Stimulated activated naive CD4-positive, alpha-beta T cell treated with Interleukin-2 at 50 U/mL for 16 hours (primary cell): ENCODE measurements at places on chromosomes 3 and 15.

DNA sequence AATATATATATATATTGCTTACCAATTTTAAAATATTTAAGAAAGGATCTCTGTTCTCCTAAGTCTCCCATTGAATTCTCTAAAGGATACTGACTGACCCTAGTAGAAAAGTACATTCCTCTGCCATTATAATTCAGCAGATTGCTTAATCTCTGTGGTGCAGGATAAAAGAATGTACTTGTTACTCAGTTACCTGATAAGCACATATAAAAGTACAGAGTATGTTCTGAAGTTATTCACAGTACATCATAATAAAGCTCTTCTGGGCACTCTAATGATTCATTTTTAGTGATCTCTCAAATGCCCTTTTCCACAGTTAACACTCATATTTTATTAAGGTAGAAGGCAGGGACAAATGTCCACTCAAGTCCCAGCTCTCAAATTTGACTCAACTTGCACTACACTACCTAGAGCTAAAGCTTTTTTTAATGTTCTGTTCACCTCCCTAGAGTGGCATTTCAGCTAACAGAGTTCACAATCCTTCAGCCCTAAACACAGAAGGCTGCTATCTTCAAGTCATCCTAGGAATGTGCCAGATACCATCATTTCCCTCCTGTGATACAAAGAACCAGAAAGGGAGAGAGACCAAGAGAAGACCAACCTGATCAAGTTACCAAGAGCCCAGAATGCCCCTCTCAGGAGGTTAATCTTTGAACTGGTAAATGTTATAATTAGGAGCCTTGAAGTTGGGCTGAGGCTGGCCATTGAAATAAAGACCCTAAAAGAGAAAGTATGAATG, 53.3 kb downstream of the MEIS2 start:
- DNase-seq: no peak

DNA sequence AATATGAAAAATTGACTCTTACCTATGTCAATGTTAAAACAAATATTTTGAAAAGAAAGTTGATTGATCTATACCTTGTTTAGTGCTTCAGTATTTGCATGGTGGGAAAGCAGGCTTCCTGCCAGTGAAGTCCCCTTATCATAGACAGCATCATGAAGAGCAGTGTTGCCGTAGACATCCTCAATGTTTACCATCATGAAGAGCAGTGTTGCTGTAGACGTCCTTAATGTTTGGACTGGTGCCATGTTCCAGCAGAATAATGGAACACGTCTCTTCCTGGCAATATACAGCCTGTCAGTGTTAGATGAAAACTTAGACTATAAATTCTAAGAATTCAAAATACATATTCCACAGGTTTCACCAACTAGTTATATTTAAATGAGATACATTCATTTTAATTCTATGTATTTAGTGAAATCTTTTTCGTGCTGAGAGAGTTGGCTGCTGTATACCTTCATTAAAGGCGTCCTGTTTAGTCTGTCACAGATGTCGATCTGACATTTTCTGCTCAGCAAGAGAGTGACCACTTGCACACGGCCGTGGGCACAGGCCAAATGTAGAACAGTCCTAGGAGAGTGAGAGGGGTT, 116.8 kb downstream of the LMLN start:
- DNase-seq: no peak

GRCh38 chr3:102174312-102174712, 260.5 kb upstream of the ZPLD1 start:
- no peak for DNase-seq

GRCh38 chr15:42915654-42916315, 4.8 kb downstream of the TTBK2 start:
- no peak for DNase-seq

GRCh38 chr15:90062462-90062932, 39.8 kb downstream of the IDH2 start:
- DNase-seq: peak; percentile 16

DNA sequence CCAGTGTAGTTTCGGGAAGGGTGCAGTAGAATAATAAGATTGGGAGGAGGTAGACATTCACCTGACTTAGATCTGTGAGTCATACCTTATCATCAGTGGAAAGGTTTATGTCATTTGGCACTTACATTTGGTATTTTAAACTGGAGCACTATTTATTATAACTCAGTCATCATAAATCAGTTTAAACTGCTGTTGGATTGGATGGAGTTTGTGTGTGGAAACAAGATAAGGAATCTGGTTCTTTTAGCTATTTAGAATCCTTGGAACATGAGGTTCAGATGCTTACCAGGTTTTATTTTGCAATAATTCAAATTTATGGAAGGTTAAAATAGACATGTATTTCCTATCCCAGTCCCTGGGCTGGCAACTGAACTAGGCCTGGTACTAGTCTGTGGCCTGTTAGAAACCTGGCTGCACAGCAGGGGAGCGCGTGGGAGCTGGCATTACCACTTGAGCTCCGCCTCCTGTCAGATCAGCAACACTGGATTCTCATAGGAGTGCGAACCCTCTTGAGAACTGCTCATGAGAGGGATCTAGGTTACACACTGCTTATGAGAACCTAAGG, 34.5 kb downstream of the ZFAND6 start:
- no peak for DNase-seq

GRCh38 chr15:98560338-98560737, 88.0 kb upstream of the IGF1R start:
- DNase-seq: no peak

GRCh38 chr3:167653760-167654159, at the start of gene WDR49:
TSS of gene WDR49 (minus strand) at chr3:167653942. CDS start at chr3:167653425, 517 bp downstream.
- DNase-seq: no peak

DNA sequence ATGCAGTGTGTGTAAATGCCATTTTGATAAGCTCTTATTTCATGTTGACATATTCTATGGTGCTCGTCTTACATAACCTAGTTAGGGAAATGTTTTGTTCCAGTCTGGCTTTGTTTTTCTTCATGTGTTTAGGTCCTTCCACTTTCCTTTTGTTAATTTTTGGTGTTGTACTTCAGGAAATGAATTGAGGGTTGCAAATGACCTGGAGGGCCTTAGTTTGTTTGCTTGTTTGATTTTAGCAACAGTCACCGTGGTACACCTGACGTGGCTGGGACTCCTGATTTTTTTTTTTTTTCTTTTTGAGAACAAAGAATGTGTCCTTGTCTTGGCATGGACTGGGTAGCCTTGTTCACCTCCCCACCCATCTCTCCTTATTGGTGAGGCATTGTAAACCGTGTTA, 114.8 kb downstream of the IGF1R start:
- no peak for DNase-seq

GRCh38 chr15:95454403-95455262, 875.9 kb upstream of the NR2F2 start:
- DNase-seq: no peak

GRCh38 chr3:195352895-195353488, 82.0 kb upstream of the XXYLT1 start:
- DNase-seq: no peak

- no peak for DNase-seq
These were observed 37.1 kb downstream of the QTRT2 start for GRCh38 chr3:114093596-114093995.

GRCh38 chr3:149501524-149501923, 27.0 kb downstream of the TM4SF4 start:
- DNase-seq: no peak

DNA sequence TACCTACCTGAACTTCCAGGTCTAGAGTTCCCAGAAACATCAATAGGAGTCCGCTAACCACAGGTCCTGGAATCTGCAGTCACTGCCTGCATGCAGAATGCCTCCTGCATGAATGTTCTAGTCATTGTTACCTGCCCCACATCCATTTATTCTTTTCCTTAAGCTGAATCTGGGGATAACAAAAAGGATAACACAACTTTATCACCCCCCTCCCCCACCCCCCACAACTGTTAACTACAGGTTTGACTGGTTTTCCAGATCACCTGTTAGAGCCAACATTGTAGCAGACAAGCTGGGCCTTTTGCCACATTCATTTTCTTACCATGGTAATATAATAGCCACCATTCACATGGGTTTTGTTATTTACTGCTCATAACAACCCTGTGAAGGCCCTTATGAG, 4.6 kb upstream of the CTSH start:
- no peak for DNase-seq

- DNase-seq: no peak
These were observed 378.7 kb downstream of the MCTP2 start for GRCh38 chr15:94610069-94610468.

DNA sequence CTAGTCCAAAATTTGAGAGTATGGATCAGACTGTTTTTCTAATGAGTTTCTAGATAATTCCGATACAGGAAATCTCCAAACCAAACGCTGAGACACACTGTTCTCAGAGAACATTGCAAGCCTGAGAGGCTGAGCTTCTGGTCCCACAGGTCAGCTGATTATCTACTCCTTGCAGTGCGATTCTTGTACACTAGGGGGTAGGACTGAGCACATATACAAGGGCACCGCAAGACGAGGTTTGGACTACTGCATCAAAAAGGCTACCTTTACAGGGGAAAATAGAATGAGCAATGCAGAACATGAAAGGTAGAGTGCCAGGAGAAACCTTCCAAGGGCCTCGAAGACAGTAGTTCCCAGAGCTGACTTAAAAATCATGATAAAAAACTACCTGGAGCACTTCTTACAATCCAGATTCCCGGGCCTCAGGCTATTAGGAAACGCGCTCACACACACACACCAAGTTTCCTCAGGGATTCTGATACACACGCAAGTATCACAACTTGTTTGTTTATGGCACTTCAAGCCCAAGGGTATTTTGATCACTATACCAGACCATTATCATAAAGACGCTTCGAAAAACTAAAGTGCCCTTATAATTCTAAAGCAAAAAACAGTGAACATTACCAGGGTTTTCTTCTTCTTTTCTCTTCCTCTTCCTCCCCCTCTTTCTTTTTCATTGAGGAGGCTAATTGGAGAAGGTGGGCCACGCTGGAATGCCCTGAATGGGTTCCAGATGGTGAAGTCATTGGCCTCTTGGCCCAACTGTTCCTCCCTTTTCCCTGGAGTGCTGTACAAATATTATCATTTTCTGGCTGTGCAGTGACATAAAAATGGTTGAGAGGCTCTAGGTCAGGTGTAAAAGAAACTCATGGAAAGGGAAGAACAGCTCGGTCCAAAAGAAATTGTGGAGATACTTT, 61.8 kb downstream of the SLC12A8 start:
- DNase-seq: peak; percentile 29

DNA sequence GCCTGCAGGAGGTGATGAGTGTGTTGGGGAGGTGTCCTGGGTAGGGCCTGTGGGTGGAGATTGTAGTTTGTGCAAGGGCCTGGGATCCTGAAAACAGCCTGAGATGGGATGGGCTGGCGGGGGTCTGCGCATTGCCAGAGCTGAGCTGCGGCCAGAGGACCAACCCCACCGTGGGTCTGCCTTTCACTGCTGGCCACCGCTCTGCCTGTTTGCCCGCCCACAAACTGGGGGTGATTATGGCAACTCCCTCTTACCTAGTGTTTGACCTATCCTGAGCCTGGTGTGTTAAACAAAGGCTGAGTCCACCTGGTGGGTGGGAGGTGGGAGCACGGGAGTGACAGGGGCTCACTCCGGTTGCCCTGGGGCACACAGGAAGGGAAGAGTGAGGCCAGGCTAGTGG, 9.8 kb downstream of the ABTB1 start:
- no peak for DNase-seq

GRCh38 chr3:31622636-31623288, 90.0 kb downstream of the STT3B start:
- no peak for DNase-seq

GRCh38 chr3:112979244-112979832, 4.4 kb upstream of the CD200R1 start:
- no peak for DNase-seq

DNA sequence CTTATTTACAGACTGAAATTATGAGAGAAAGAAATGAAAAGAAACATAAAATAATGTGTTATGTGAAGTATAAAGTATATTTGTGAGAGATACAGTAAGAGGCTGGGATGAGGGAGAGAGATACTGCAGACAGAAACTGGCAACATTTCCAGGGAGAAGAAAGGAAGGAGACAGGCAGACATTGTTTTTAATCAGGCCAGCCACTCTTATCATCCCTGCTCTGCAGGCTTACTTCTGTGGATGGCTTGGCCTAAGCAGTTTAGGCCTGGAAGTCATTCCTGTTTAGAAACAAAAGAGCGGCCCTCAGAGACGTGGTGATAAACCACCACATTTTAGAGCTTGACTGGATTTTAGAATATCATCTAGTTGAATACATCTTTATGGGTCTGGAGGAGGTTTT, 12.4 kb downstream of the PCCB start:
- no peak for DNase-seq

- no peak for DNase-seq
These were observed 348.0 kb upstream of the DPPA4 start for GRCh38 chr3:109685084-109686079.

DNA sequence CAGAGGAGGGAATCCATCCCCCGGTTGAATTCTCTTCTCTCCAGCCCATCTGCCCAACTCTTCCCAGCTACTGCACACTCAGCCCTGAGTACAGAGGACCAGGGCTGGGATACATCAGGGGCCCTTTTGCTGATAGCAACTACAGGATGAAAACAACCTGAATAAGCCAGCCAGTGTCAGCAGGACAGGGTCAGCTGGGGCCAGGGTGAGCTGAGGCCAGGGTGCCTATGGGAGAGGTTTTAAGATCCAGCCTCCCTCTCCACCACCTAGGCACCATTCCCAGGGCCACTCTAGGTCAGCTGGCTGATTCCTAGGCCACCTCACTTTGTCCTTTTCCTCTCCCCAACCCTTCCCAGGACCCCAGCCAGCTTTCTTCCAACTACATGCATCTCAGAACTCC, 83.8 kb downstream of the MRPL46 start:
- DNase-seq: no peak
